Kidney epithelial cell (primary cell): ENCODE measurements at places on chromosomes 12 and 14. TPM values are rescaled to one million over a fixed set of nuclear protein-coding genes. Genes with fewer than 3 reads are reported as not detected.

GRCh38 chr12:5232826-5233500 is 189.3 kb downstream of the KCNA5 start:
- DNase-seq, result no peak

- DNase-seq, result no peak
Observed at GRCh38 chr14:75812622-75813021, 151.6 kb downstream of the TTLL5 start.

DNA sequence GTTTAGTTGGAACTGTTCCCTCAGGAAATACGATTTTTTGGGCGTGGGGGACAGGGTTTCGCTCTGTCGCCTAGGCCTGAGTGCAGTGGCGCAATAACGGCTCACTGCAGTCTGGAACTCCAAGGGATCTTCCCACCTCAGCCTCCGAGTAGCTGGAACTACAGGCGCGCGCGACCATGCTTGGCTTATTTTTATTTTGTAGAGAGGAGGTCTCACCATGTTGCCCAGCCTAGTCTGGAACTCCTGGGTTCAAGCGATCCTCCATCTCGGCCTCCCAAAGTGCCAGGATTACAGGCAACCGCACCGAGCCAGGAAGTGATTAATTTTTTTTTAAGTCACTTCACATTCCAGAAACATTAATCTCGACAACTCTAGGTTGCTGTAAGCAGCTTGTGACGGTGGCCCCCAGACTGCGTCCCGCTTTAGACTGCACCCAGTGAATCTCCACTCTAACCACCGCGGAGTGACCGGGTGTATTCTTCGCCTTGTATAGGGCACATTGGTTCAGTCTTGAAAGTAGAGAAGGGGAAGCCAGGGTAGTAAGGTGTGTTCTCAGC is 830 bp upstream of the MIS18BP1 start:
- DNase-seq, result no peak

DNA sequence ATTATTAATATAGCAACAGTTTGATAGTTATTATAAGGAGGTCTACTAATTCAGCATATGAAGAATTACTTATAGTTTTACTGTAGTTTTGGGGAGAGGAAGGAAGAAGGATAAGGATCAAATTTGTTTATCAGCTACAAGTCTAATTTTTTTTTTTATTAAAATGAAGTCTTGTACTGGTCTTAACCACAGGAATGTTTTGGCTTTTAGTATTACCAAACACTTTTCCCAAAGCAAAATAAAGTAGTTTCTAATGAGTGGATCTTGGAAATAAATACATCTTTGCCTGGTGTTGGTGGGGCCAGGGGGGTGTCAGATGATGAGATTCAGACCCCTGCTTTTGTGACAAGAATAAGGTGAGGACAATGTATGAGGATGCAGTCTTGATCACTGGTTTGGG is 57.2 kb upstream of the ZDHHC17 start:
- no peak for DNase-seq

Gene EIF2B1
- 75.6 and 80.0 TPM in 2 replicates for total RNA-seq

DNA sequence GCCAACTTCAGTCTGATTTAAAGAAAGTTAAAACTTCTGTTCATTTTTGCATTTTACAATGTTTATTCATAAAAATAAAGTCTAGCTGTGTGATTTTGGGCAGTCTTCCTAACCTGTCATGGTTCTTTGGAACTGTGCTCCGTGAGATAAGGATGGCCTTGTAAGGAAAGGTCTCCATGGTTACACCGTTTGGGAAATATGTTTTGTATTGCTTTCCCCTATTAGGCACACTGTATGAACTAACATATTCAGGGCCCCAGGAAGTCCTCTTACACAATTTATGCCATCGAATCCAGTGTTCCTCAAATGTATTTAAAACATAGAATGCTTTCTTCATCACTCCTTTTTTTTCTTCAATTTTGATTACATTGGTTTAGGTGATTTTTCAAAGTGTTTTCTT is 54.5 kb downstream of the APAF1 start:
- DNase-seq, result no peak

Gene RGS6
- total RNA-seq, result not detected in 2 replicates

DNA sequence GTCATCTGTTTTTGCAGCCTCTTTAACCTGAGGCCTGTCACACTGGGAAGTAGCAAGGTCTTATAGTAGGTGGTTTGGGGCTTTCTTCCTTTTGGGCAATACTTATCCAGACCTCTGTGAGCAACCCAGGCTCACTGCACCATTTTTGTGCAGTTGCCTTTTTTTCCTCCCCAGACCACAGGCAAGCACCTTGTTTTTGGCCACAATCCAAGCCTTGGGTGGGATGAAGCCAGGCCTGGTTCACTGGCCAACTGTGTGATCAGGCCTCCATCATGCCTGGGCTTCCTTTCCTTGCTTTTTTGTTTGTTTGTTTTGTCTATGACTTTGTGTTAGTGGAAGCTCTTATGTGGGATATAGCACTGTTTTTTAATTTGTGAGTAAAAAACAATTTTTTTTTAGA is 71.7 kb downstream of the DNAH10 start:
- DNase-seq, result no peak

- DNase-seq, result no peak
Observed at GRCh38 chr12:88338486-88338885, 196.4 kb downstream of the TMTC3 start.

- no peak for DNase-seq
Observed at GRCh38 chr14:101183376-101184103, 280.0 kb upstream of the RTL1 start.

Gene ASB2
- total RNA-seq, result 7.4 and 8.8 TPM in 2 replicates

Gene CD4
- total RNA-seq, result 0.08 TPM in 1 of 2 replicates, not detected in the other

- no peak for DNase-seq
Observed at GRCh38 chr14:101783260-101784016, 21.9 kb downstream of the PPP2R5C start.

Gene B4GALNT3
- 5.1 and 6.8 TPM in 2 replicates for total RNA-seq

DNA sequence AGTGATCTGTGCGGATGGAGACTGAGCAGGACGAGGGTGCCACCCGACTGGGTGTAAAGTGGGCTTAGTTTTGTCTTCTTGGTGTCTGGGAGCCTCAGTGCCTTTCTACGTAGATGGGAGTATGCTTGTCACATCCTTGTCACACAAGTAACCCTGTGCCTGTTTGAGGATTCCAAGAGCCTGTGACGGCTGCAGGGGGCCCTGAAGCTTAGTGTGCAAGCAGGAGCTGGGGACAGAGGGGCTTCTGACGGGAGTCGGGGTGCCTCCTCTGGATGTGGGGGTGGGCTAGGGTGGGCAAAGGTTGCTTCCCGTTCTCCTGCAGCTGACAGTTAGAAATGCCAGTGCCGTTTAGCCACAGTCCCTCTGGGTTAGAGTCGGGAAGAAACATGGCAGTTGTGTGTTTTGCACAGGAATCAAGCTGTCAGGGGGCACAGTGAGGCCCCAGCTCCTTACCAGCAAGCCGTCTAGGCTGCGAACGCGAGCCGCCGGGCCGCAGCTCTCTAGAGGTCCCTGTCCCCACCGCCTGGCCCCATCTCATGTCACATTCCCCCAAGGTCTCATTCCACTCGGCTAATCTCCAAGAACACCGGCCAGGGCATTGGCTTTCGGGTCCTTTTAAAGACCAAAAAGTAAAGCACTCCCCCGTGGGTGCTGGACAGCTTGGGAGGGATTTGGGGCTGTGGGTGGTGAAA is 7.0 kb downstream of the RTL1 start:
- no peak for DNase-seq

Gene GPRC5D
- not detected in 2 replicates for total RNA-seq

DNA sequence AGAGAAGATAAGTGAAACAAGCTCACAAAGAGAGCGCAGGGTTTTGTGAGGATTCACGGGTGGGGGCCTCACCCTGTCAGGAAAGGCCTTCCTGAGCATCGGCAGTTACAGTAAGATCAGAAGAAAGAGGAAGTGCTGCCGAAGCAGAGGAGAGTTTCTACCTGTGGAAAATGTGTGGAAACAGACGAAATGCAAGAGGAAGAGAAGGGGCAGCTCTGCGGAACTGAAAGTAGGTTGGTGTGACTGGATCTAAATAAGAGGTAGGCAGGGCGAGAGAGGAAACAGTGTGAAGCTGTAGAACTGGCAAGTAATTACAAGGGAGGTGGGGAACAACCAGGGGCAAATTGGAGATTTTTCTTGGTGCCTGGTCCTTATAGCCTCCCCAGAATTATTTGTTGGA is 2.6 kb downstream of the GPR68 start:
- DNase-seq, result no peak

Gene NFATC4
- total RNA-seq, result 8.0 and 14.0 TPM in 2 replicates

DNA sequence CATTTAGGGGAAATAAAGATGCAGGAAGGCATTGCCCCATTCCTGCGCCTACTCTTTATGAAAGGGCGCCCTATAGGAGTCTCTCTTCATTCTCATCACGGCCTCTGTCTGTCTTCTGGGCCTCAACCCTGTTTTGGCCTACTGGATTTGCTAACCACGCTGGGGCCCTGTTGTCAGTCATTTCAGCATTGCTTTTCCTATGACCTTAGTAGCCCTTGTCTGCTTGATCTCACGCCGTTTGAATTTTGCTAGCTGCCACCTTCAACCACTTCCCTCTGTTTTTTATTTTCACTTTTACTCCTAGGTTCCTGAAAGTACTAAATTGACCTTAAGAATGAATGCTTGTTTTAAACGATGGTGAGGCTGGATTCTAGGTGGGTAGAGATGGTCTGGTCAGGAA is 139.0 kb downstream of the SYNE2 start:
- no peak for DNase-seq

Gene DIO3
- total RNA-seq, result 0.13 and 0.27 TPM in 2 replicates

DNA sequence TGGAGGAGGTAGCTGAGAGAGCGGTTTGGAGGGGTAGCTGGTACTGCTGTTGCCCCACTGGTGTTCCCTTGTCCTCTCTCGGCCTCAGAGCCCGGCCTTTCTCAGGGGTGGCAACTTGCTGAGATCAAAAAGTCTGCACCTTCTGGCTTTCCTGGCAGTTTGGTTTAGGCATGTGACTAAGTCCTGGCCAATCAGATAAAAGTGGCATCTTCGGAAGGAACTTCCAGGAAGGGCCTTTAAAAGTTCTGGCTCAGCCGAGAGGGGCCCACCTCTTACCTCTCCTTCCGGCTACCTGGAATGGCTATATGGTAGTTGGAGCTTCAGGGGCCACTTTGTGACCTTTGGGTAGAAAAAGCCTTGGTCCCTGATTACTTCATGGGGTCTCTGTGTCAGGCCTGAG is 152.6 kb downstream of the GLT1D1 start:
- DNase-seq, result no peak

- DNase-seq, result no peak
Observed at GRCh38 chr12:19431407-19432308, 7.6 kb upstream of the AEBP2 start.

Gene FAM90A1
- 0.63 and 1.1 TPM in 2 replicates for total RNA-seq

Gene OTX2
- not detected in 2 replicates for total RNA-seq

DNA sequence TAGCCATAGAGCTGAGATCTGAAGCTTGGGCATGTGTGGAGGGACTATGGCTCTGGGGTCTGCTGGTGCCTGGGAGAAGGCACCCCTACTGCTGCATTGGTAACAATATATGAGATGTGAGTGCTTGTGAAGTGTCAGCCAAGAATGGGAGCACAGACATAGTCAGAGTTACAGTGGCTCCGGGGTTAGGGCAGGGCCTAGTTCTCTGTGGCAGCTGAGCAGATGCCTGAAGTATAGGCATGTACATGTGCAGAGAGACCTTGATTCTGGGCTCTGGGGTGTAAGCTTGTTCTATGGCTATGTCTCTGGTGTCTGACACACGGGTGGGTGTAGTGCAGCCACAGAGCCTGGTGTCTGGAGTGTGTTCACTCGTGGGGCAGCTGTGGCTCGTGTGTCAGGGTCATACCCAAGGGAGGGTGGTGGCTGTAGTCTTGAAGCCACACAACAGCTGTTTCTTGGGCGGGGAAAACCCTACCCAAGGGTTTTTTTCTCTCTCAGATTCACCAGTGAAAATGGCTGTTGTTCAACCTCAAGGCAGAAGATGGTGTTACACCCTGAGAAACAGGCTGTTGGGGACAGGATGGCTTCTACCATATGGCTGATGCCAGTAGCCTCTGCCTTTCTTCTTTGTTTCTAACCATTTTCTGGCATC is 11.9 kb upstream of the TCL1A start:
- DNase-seq, result no peak

- DNase-seq, result no peak
Observed at GRCh38 chr12:32541754-32542374, 137.2 kb upstream of the DNM1L start.

Gene PLA2G1B
- not detected in 2 replicates for total RNA-seq

DNA sequence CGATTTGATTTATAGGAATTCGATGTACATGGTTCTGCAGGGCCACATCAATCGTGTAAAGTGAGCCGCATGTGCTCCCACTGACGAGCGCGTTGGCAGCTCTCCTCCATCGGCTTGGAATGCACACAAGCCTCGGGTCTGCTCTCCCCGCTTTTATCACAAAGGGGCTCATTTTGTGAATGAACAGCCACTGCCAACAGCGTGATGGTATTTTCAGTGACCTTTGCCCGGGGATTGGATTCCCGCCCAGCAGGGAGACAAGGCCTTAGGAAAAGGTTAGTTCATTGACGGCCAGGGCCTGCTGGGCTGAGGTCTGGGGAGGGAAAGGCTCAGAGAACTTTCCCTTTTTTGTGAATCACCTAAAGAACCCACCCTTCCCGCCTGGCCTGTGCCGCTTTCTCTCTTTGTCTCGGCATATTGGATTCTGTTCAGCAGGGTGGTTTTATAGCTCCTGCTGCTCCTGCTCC is 232.1 kb downstream of the MSRB3 start:
- DNase-seq, result no peak

DNA sequence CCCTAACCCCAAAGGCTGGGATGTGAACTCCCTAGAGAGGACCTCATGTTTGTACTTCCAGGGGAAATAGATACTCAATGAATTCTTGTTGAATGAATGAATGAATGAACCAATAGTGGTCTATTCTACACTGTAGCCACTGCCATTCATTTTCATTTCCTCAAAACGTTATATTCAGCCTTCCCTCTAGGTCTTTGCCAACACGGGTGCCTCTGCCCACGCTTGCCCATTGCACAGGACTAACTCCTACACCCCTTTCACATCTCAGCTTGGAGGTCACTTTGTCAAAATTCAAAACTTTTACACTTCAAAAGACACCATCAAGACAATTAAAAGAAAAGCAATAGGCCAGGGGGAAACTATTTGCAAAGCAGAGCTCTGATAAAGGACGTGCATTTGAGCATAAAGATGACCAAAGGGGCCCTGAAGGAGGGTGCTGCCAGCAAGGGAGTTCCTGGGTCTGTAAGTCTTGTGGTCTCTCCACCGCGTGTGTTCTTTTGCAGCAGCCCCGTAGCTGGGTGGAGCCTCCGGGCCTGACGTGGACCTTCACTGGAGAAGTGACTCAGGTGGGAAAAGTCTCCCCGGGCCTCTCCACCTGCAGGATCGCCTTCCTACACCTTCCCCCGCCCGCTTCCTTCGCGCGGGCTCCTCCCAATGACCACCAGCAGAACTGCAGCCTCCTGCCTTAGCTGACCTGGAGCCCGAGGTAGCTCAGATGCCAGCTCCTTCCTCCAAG is 31.5 kb downstream of the TMEM63C start:
- DNase-seq, result no peak

DNA sequence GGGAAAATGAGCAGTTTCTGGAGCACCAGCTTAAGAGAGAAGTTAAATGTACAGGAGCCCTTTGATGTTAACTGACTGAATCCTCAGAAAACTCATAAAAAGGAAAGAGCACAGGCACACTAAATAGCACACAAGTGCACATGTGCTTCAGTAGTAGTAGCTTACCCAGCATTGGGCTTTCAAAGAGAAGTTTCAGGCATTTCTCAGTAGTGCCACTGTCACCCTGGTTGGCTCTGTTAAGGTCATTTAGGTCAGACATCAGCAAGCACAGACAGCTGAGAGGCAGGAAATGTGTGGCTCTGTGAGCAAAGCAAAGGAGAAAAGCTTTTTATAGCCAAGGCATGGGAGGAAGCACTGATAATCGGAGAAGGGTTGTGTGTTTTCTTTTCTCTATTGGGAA is 96.3 kb upstream of the HIF1A start:
- no peak for DNase-seq

Gene RERGL
- not detected in 2 replicates for total RNA-seq

- no peak for DNase-seq
Observed at GRCh38 chr12:43105426-43105981, 446.5 kb downstream of the ADAMTS20 start.

Gene TOMM20L
- not detected in 2 replicates for total RNA-seq

Gene SERPINA10
- not detected in 2 replicates for total RNA-seq
